Activated naive CD4-positive, alpha-beta T cell (primary cell): ENCODE measurements at places on chromosomes 5 and 9.

DNA sequence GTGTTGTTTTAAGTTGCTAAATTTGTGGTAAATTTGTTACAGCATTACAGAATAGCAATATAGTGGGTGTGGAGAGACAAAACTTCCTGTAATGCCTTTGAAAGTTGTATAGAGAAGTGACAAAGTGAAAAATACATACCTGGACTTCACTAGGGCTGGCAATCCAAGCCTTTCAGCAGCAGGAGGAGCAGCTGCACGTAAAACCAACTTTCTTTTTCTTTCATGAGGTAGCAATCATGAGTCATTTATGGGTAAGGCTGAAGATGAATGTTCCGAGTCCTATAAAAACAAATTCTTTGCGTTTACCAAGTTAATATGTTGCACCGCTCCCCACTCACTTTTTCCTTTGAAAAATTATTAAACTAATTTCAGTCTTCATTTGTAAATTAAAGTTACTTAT lies 1138.2 kb downstream of the TAF11L14 start:
- no peak for DNase-seq

GRCh38 chr5:71938895-71939294 lies 168.4 kb upstream of the MAP1B start:
- DNase-seq: no peak

- no peak for DNase-seq
Measured at GRCh38 chr9:131113655-131114054, 11.7 kb upstream of the NUP214 start.

- no peak for DNase-seq
Measured at GRCh38 chr5:163460562-163461171, at the start of gene HMMR. Gene HMMR (plus strand): TSS chr5:163460632. CDS start chr5:163460693, 61 bp downstream.

GRCh38 chr9:116350213-116350612 lies 196.6 kb downstream of the PAPPA start:
- no peak for DNase-seq

GRCh38 chr9:35797311-35798109 lies 6.1 kb downstream of the NPR2 start:
- DNase-seq: no peak
